ENCODE measurements at places on chromosomes 5 and 9.

DNA sequence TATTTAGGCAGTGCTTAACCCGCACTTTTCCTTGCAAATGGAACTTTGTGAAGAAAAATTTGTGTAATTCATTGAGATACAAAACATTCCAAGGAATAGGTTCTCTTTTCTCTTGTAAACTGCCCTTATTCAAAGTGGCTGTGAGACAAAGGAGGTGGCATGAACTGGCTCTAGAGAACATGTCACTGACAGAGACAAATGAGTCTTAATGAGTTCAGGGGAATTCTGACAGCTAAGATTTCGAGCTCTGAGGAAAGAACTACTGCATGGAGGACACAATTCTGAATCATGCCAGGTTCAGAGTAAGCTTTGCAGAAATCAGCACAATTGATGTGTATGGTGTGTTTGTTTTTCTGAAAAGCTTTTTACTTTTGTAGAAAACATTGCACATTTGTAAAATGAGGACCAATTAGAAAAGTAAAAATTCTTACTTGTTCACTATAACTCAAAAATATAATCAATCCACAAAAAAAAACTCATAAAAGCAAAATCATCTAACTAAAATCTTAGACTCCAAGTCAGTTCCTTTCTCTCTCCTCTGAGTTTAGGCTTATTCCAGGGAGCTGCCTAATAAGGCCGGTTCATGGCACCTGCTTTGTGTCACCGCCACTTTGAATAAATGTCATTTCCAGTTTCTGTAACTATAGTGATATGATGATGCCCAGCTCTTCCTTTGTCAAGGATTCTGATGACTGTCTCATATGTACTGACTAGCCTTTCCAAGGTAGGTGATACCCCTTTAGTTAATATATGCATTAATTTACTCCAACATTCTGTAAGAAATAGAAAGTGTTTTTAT is 163.2 kb downstream of the HCN1 start:
- DNase-seq: no peak

- DNase-seq: no peak
These were observed 1.1 kb downstream of the LCN1 start for GRCh38 chr9:135522137-135522877.

DNA sequence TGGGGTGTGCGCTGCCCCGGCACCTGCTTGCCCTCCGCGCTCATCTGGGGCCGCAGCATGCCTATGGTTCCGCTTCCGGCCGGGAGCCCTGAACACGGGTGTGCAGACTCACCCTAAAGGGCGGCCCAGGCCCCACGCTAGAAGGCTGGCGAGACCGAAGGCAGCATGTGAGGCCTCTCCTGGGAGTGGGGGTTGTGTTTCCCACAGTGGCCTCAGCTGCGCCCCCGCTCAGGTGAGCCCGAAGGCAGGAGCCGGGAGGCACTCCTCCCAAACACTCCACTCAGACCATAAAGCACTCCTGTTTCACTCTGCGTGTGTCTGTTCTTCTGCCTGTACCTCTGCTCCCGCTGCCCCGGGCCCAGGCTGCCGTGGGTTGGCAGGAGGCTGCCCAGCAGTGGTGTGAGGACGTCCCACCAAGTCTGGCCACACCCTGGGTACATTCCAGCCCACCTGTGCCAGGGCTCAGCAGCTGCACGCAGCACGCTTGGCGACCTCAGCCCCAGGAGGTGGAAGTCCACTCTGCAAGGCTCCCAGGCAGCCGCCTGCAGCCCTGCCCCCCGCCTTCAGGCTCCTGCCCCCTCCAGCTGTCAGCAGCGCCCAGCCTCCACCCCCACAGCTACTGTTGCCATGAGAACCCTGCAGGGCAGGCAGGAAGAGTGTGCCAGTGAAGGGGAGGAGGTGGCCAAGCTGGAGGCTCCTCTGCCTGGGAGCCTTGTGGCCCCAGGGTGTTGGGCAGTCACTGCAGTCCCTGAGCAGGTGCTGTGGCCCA is 1.2 kb upstream of the AJM1 start:
- DNase-seq: peak; percentile 30

DNA sequence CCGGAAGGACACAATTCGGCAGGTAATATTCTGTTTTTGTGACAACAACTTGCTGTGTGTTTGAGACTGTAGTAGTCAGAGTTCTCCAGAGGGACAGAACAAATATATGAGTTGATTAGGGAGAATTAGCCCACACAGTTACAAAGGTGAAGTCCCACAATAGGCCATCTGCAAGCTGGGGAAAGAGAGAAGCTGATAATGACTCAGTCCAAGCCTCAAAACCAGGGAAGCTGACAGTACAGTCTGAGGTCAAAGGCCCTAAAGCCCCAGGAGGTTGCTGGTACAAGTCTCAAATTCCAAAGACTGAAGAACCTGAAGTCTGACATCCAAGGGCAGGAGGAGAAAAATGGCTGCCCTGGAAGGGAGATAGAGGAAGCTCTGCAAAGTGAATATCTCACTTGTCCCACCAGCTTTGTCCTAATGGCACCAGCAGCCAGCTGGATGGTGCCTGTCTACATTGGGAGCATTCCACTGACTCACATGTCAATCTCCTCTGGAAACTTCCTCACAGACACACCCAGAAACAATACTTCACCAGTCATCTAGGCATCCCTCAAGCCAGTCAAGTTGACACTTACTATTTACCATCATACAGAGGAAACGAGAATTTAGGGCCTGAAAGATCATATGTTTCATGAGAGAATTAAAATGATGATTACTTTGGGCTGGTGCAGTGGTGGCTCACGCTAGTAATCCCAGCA is 36.3 kb upstream of the CTXN3 start:
- no peak for DNase-seq

DNA sequence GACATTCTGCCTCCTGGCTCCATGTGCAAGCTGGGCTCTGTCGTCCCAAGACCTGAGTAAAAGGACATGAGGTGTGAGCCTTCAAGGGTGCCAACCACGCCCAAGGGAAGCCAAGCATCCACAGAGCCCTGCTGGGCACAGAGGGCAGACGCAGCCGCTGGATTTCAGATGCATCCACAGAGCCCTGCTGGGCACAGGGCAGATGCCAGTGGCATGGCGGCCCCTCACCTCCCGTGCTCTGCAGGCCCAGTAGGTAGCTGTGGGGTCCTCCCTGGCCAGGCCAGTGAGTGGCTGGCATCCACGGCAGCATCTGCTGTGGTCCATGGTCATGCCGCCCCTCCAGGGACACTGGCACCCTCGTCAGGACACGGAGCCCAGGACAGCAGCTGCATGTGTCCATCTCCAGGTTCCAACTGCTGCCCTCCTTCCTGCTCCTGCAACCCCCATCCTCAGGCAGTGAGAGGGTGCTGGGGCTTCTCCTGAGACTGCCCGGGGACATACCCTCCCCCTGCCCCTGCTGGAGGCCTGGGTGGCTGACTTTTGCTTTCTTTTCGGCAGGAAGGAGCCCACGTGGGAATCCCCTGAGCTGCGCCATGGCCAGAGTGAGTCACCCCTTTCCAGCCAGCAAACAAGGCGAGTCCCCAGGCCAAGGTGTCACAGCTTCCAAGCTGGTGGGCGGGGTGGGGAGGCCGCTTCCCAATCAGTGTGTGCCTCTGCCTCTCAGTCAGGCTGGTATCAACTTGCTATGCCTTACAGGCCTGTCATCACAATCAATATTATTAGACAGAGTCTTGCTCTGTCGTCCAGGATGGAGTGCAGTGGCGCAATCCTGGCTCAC is 4.0 kb upstream of the TRAF2 start:
- peak; percentile 50 for DNase-seq

DNA sequence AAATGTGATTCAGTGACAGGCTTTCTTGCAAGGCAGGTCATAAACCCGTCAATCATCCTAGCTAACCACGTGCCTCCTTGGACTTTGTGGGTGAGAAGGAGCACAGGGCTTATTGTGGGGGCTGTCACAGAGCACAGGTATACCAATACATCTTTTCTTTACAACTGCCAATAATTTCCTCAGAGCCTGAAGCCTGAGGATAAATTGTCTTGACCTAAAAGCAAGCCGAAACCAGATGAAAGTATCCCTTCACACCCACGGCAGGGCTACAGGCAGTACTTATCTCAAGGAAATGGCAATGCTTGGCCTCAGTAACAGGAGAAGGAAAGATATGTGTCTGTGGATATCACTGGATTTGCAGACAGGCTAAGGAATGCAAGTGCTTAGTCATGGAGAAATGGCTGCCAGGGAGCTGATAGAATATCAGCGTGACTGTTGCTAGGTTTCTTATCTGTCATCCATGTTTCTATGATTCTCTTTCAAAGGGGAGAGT is 90.3 kb upstream of the ZNF366 start:
- no peak for DNase-seq
